ENCODE measurements at places on chromosomes 2 and 18. TPM values are rescaled to one million over a fixed set of nuclear protein-coding genes. Genes with fewer than 3 reads are reported as not detected.
A peak's percentile ranks its signal among the peaks of the same experiment; 100 is the strongest.

Gene POTEJ
- total RNA-seq, result 0.10 TPM

Gene CCL20
- total RNA-seq, result not detected

DNA sequence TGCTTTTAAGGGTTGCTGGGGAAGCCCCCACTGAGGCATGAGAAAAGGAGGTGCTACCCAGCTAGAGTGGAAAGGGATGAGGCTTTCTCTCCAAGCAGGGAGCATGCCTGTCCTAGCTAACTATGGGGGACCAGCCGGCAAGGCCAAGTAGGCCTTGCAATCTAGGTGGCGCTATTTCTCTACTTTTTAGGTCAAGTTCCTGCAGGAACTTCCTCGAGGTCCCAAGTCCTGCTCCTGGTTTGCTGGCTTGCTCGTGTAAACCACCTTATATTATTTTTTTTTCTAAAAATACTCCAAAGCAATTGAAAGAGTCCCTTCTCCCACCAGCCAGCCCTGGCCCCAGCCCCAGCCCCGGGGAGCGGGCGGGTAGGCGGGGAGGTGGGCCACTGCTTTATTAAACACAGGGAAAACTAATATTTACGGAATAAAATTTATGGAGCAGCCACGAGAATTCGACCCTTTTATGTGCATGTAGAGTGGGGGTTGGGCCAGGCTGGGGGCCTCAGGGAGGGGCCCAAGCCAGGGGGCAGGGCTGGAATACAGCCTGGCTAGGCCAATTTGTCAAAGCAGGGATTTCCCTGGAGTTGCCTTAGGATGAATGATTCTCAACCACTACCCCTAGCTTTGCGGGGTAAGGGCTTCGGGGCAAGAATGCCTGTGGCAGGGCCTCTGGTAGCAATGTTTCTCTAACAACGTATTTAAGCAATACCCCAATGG is 12.8 kb upstream of the IHH start:
- no peak for DNase-seq

Gene EMILIN1
- total RNA-seq, result 20.9 TPM

DNA sequence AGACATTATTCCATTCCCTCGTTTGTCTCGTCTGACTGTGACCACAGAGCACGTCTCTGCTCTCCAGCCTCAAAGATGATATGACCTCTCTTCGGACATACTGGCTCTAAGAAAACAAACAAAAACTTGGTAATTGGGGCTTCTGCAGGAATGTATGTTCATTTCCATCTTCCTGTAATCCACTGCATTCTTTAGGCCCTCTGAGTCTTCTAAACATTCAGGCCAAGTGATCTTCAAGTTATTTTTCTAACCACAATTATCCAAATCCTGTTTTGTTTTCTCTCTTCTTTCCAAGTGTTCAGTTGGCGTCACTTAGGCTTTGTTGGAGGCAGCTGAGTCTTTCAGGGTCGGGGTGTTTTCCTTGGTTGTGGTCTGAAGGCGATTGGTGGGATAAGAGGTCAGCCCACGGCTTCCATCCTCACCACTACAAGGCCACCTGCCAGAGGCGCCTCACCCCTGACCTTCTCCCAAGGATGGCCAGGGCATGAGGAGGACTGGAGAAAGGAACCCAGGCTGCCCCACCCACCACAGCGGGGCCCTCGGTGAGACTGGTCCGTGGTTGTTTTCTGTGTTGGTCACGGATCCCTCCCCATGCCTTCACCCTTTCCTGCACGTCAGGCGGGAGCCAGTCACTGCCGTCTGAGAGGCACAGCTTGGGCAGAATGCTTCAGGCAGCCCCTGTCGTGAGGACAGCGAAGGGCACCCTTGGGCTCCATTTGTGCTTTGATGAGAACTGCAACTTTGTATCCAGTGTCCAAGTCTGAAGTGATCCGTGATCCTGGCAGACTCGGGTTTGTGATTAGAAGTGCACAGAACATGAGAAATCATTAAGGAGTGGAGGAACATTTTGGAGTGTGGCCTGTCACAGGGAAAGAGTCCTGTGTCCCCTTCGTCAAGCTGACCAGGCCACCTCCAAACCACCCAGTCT is 88.6 kb upstream of the FHL2 start:
- DNase-seq, result no peak

DNA sequence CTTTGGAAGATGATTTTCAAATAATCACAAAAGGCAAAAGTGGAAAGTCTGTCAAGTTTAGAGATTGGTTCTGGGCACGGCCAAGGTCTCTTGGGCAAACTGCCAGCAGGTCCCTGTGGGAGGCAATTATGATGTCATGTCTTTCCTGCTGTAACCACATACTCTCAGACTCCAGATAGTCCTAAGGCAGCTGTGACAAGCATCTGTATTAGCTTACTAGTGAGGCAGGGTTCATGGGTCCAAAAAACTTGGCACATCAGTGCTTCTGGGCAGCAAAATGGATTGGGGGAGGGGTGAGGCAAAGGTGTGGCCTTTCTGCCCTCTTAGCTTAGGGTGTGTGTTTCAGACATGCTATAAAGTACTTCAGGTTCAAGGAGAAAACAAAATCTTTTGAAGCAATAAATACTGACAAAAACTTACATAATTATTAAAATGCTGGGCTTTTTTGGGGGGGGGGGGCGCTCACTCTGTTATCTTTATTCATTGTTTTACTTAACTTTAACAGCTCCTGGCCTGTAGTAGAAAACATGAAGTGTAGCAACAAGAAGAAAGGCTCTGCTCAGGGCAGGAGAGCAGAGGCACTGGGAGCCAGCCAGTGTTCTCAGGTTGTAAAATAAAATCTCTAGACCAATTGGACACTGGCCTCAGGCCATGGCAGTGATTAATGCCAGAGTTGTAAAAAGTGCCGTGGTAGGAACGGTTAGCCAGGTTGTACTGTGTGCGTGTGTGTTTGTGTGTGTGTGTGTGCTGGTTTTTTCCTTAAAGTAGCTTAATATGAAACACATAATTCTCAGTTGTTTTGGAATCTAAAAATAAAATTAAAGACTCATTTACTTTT is 14.3 kb upstream of the TANC1 start:
- DNase-seq, result no peak

- DNase-seq, result no peak
Measured at GRCh38 chr2:194319222-194319992, 1337.6 kb upstream of the SLC39A10 start.

DNA sequence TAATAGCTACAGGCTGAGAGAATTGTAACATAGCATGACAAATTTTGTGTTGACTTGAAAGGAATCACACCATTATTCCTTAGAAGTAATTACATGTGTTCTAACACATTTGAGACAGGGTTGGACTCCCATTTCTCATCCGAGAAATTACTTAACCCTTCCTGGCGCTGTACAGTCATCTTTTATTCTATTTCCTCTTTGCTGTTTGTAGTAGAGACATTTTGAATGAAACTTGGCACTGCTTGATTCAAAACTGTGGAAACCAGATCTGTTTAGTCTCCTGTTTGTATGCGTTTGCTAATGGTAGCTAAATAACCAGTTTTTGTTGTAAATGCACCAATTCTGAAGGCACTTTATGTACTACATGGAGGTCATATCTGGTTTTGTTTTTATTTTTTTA is 231.9 kb downstream of the ALPK2 start:
- DNase-seq, result no peak

DNA sequence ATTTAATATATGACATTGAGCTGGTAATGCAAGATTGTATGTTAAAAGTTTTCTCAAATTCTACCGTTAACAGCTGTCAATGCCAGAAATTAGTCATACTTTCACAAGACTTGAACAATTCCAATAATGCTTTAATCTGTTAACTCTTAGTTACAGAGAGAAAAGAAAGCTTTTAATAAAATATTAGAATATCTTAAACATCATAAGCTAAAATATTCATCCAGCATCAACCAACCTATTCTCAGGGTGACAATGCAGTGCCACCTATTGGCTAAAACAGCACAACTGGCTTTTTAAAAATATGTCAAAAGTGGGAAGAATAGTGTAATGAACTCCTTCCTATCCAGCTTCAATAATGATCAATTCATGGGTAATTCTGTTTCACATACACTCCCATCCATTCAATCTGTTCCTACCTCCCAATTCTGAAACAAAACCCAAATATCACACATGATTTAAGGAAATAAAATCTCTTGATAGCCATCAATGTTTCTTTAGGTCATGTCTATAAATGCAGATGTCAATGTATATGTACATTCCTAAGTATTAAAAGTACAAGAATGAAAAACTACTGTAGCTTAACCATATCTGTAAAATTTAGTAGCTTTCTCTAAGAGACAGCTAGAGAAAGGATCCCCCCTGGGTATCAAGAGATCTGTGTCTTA is 79.8 kb upstream of the CCDC141 start:
- DNase-seq, result no peak

Gene TOGARAM2
- 1.3 TPM for total RNA-seq

GRCh38 chr2:106233350-106233706 is 39.2 kb upstream of the UXS1 start:
- DNase-seq, result no peak

DNA sequence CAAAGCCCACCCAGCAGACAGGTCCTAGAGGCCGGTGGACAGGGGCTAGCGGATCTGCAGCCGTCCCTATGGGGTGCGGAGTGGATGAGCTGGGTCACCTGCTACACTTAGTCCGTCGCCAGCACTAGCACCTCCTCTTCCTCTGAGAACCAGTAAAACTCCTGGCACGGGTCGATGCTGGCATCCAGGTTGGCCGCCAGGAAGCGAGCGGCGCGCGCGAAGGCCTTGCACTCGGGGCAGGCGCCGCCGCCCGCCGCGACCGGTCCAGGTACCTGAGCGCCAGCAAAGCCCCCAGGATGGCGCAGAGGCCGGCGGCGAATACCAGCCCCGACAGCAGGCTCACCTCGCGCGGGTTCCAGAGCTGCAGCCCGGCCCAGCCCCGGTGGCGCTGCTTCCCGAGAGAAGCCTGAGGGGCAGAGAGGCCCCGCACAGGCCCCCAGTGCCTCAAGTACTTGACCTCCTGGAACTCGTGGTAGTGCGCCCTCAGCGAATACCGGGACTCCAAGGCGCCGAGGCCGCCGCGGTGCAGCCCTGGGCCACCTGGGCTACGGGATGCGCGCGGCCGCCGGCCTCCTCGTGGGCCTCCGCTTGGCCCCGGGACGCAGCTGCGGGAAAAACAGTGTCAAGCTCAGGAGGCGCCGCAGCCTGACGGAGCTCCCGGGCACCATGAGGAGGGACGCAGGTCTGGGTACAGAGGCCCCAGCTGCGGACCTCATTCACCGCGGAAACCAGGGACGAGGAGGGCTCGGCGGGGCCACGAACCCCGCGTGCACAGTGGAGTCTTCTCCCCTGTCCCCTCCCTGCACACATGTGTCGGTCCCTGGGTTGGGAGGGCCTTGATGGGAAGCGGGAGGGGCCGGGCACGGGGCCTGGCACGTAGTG is 27.5 kb upstream of the ALPP start:
- DNase-seq, result no peak

DNA sequence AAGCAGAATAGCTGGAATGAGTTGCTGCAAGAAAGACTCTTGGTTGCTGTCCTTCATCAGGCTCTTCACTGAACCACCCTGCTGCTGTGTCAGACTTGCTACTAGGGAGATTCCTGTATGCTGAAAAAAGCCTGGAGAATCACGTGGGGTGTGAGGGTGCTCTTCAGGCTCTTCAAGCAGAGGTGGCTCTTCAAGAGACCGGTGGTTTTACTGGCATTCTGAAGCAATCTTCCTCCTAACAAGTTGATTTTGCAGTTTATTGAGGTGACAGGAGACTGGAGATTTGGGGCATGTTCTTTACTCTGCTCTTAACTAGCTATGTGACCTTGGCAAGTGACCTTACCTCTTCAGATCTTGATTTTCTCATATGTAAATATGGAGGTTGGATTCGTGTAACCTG is 14.1 kb downstream of the TMEM178A start:
- no peak for DNase-seq

GRCh38 chr2:84906108-84906899 is 848 bp downstream of the TMSB10 start:
- no peak for DNase-seq

DNA sequence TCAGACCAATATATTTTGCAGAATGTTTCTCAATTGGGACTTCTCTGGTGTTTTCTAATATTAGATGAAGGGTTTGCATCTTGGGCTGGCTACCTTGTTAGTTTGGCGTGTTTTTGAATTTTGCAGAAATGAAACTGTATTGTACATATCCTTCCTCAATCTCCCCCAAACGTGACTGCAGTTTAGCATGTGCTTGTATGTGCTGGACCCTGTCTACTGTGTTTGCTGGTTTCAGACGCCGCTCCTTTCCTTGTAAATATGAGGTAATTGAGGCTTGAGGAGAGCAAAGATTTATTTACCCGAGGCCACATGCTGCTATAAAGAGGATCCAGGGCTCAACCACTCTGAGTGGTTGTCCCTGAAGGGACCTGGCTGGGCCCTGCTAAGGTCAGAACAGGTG is 57.2 kb downstream of the NGEF start:
- no peak for DNase-seq

Gene CAPN14
- 0.28 TPM for total RNA-seq

DNA sequence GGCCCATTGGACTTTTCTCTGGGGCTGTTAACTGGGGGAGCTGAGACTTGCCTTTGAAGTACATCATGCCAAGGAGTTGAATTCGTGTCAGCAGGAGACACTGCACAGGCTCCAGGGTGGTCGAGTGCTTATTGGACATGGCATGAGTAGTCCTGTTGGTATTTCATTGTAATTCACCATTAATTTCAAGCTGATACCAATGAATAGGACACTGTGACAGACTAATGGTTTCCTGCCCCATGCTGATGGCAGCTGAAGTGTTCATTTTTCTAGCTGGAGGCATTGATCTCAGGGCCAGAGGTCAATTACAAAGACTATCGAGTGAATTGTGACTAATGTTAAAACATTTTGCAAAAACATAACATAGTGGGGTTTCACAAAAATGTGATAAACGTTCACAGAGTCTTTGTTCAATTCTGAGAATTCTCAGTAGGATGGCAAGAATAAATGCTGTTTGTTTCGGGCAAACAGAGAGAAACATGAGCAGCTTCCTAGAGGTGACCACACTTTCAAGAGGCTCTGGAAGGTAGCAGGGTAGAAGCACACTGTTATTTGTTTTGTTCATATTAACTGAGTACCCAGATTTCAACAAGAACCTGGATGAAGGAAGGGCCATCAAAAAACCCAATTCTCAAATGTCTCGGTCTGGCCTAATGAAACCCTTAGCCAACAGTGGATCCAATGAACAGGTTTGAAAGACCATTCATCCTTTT is 90.6 kb upstream of the ARL4C start:
- DNase-seq, result no peak

Gene LYG2
- total RNA-seq, result not detected

DNA sequence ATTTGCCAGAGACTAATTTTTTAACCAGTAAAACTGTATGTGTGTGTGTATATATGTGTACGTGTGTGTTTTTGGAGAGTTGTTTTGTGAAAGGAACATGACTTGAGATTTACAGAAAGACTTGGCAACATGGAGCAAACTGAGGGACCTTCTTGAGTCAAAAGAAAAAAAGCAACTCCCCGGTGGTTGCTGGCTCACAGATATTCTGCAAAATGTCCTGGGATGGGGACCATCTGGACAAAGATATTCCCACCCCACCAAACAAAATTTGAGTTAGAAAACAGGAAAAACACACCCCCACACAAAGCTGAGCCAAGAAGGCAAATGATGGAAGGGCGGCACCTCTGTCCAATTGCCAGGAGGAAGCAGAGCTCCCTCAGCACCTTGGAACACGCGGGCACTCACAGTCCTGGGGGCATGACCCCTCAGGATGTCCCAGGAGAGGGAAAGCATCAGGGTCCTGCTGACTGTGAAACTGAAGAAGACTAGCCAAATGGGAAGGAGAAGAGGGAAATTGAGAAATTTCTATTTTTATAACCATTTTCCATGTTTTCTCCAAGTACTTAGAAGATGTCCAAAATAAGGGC is 290.2 kb upstream of the ACVR2A start:
- peak; percentile 7 for DNase-seq

- no peak for DNase-seq
Measured at GRCh38 chr2:78082555-78082954, 560.4 kb upstream of the LRRTM4 start.

- DNase-seq, result peak; percentile 76
Measured at GRCh38 chr2:133765658-133766057, 197.4 kb upstream of the NCKAP5 start.

GRCh38 chr2:240689975-240690374 is 1.7 kb upstream of the AQP12A start:
- no peak for DNase-seq
